ENCODE measurements at places on chromosomes 6 and 20. TPM values are rescaled to one million over a fixed set of nuclear protein-coding genes. Genes with fewer than 3 reads are reported as not detected.

VSTM2L gene
- polyA plus RNA-seq: 3.5 TPM

RIMS1 gene
- polyA plus RNA-seq: 0.75 TPM

UNC93A gene
- not detected for polyA plus RNA-seq

TMEM14C gene
- polyA plus RNA-seq: 96.1 TPM

LY86 gene
- 1.4 TPM for polyA plus RNA-seq

ID1 gene
- polyA plus RNA-seq: 16.6 TPM

SPATA25 gene
- polyA plus RNA-seq: 10.3 TPM

MROH8 gene
- 6.2 TPM for polyA plus RNA-seq

TOMM6 gene
- 147 TPM for polyA plus RNA-seq

QRSL1 gene
- polyA plus RNA-seq: 13.4 TPM

ADGRF1 gene
- not detected for polyA plus RNA-seq

MAS1 gene
- 0.18 TPM for polyA plus RNA-seq

PNPLA1 gene
- 0.06 TPM for polyA plus RNA-seq

TRDN gene
- polyA plus RNA-seq: 263 TPM

ANKRD66 gene
- 0.39 TPM for polyA plus RNA-seq

RIN2 gene
- 19.9 TPM for polyA plus RNA-seq

PMEPA1 gene
- polyA plus RNA-seq: 25.8 TPM

MAVS gene
- polyA plus RNA-seq: 22.8 TPM

GMDS gene
- polyA plus RNA-seq: 10.4 TPM

DOP1A gene
- 12.9 TPM for polyA plus RNA-seq

UNC5CL gene
- polyA plus RNA-seq: 3.1 TPM

GPR63 gene
- 3.4 TPM for polyA plus RNA-seq

TTK gene
- 6.4 TPM for polyA plus RNA-seq

Data from forelimb muscle (tissue), 1 donor.